Uterus (tissue), 4 donors: ENCODE measurements at places on chromosomes 4 and X. TPM values are rescaled to one million over a fixed set of nuclear protein-coding genes. Genes with fewer than 3 reads are reported as not detected.

Gene JCHAIN
- total RNA-seq, result 5.3 TPM

DNA sequence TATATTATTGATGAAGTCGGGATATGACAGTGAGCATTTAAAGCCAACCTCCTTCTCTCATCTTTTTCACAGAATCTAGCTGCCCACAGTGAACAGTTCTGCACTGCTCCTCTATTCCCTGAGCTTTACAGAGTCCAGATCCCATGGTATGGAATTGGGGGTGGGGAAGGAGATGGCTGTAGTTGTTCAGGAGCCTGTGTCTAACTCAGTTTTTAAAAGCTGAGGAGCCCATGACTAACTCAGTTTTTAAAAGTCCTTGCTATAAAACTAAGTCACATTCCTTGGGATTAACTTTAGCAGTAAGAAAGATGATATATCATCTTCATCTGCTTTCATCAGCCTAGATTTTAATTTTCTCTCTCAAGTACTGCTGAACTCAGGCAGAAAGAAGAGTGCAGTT, 96.4 kb upstream of the STIM2 start:
- DNase-seq, result no peak

Gene ARHGEF38
- not detected for total RNA-seq

DNA sequence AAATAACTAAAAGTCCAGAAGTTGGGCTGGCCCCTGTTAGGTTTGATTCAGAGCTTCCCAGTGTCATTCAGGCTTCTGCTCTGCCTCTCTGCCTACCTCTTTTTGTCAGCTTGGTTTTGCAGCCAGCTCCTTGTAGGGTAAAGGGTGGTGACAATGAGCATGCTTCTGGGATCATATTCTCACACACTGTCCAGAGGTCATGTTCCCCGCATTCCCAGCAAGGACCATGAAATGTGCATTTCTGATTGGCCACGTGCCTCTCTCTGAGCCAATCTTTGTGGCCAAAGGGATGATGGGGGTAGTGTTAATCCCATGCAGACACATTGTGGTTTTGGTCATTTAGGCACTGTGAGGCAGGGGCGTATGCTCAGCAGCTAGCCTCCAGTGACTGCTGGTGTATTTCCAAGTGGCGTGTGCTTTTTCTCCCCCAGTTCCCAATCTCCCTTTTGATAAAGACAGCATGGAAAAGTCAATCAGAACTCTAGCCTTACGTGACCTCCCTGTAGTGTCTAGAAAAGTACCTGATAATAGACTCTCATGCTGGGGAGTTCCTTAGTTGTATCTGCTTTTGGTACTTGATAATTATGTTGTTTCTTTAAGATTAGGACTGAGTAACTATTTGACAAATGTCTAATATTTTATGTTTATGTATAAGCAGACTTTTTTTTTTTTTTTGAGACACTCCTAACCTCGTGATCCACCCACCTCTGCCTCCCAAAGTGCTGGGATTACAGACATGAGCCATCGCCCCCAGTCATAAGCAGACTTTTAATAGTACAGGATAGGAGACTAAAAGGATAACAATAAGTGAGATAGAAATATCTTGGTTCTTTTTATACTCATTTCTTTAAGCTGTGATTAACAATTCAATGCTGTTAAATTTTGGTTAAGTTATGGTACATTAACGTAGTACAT, 57.8 kb downstream of the KIAA0232 start:
- no peak for DNase-seq

Gene AVPR2
- 4.4 TPM for total RNA-seq
